A549 treated with AZD2906 at 1 μM for 4 hours (cell line): ENCODE measurements at places on chromosomes 11 and 22. TPM values are rescaled to one million over a fixed set of nuclear protein-coding genes. Genes with fewer than 3 reads are reported as not detected.

Gene OR2D2
- total RNA-seq, result not detected in 5 replicates

Gene TRIM29
- 20.8 to 26.8 TPM (median 26.3 TPM) in 5 replicates for total RNA-seq

Gene EWSR1
- 206 to 231 TPM (median 212 TPM) in 5 replicates for total RNA-seq

Gene OR52H1
- total RNA-seq, result not detected in 5 replicates

Gene ZBTB16
- total RNA-seq, result 1.2 to 2.0 TPM (median 1.7 TPM) in 5 replicates

Gene NEFH
- 0.08 to 0.19 TPM (median 0.12 TPM) in 5 replicates for total RNA-seq

Gene NPAS4
- not detected in 5 replicates for total RNA-seq

Gene TH
- total RNA-seq, result 0.06 to 0.10 TPM (median 0.08 TPM) in 4 of 5 replicates, not detected in the other

Gene DMC1
- 3.4 to 6.3 TPM (median 4.7 TPM) in 5 replicates for total RNA-seq

Gene KCNK4
- 0.07 to 0.14 TPM in 2 of 5 replicates, not detected in the others for total RNA-seq

Gene PRCP
- 45.8 to 52.2 TPM (median 49.0 TPM) in 5 replicates for total RNA-seq
